ENCODE measurements at places on chromosomes 7 and 10.
A peak's percentile ranks its signal among the peaks of the same experiment; 100 is the strongest.

DNA sequence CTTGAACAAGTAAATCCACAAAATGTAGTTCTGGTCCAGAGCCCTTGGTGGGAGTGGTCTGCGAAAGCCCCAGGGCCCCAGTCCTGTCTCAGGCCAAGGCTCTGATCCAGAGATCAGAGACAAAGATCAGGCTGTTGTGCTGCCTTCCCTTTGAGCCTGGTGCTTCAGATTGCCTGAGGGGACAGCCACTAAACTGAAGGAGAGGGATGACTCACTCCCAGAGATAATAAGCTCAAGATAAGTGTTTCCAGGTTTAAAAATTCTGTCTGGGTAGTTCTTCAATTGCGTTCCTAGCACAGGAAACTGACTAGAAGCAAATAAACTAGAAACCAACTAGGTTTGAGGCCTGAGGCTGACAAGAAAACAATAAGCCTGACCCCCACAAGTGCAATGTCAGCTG is 190.2 kb downstream of the RAMP3 start:
- DNase-seq = peak; percentile 61

GRCh38 chr7:155942226-155942950 is 130.1 kb upstream of the SHH start:
- DNase-seq = no peak

DNA sequence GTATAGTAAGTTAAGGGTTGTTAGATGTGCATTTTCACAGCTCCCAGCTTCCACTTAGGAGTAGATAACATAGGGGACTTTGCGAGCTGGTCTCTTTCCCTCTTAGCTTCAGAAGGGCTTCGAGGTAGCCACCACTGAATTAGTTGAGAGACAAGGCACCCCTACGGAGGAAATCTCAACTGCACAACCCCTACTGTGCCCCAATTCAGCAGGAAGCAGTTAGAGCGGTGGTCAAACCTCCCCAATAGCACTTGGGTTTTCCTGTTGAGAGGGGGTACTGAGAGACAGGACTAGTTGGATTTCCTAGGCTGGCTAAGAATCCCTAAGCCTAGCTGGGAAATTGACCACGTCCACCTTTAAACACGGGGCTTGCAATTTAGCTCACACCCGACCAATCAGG is 1.1 kb upstream of the HERPUD2 start:
- DNase-seq = no peak

DNA sequence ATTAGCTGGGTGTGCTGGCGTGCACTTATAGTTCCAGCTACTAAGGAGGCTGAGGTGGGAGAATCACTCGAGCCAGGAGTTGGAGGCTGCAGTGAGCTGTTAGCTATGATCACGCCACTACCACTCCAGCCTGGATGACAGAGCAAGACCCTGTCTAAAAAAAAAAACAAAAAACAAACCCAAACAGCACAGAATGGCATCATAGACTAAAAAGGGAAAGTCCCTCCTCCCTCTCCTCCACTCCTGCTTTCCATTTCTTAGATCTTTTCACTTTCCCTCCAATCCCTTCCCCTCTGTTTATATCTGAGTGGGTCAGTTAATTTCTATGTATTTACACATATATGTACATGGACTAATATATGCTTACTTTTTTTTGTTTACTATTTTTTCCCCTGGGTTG is 10.4 kb upstream of the PIP4K2A start:
- DNase-seq = no peak

GRCh38 chr7:149281508-149282330 is 19.7 kb downstream of the ZNF783 start:
- DNase-seq = no peak

DNA sequence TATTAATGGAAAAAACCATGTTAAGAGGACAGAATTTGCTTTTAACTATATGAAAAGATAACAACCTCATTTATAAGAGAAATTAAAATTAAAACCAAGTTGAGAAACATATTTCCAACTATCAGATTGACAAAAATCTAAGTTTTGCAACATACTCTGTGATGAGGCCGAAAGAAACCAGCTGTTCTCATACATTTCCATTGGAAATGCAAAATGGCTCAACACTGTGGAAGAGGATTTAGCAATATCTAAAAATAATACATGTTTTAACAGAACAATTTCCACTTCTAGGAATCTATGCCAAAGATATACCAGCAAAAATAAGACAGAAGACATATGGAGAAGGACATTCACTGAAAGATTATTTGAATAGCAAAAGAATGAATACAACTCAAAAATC is 268.8 kb downstream of the DYNC1I1 start:
- no peak for DNase-seq

DNA sequence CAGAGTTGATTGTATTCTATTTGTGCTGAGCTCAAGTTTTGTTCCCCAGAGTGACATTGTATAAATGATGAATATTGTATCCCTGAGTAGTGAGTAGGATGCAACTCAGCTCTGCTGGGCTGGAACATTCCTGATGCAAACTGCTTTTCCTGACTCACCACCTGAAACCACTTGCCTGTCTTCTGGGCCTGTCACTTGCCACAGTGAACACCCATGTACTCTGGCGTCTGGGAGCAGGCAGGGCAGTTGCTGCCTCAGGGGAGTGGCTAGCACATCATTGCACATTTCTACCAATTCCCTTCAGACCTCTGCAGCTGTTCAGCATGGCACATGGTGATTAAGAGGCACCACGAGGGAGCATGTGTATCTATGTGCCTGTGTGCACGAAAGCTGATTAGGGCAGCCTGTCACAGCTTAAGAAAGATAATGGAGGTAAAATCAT is 157.3 kb downstream of the SND1 start:
- peak; percentile 48 for DNase-seq

DNA sequence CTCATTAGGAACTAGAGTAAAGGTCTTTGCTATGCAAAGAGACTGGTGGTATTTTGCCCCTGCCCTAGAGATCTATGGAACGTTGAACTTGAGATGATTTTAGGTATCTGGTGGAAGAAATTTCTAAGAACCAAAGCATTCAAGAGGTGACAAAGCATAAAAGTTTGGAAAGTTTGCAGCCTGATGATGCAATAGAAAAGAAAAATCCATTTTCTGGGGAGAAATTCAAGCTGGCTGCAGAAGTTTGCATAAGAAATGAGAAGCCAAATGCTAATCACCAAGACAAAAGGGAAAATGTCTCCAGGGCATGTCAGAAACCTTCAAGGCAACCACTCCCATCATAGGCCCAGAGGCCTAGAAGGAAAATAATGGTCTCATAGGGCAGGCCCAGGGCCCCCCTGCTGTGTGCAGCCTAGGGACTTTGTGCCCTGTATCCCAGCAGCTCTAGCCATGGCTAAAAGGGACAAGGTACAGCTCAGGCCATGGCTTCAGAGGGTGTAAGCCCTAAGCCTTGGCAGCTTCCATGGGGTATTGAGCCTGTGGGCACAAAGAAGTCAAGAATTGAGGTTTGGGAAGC is 16.5 kb downstream of the TFPI2 start:
- DNase-seq = no peak

- no peak for DNase-seq
Measured at GRCh38 chr10:4836416-4836969, 10.5 kb downstream of the AKR1E2 start.

DNA sequence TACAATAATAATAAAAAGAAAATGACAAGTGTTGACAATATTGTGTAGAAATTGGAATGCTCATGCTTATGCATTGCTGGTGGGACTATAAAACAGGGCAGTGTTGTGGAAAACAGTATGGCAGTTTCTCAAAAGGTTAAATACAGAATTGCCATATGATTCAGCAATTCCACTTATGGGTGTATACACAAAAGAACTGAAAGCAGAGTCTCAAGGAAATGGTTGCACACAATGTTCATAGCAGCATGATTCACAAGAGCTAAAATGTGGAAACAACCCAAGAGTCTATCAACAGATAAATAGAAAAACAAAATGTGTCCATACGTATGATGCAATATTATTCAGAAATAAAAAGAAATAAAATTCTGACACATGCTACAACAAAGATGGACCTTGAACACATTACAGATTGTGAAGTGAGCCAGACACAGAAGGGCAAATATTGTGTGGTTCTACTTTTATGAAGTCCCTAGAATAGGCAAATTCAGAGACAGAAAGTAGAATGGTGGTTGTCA is 64.8 kb upstream of the GRM8 start:
- no peak for DNase-seq

DNA sequence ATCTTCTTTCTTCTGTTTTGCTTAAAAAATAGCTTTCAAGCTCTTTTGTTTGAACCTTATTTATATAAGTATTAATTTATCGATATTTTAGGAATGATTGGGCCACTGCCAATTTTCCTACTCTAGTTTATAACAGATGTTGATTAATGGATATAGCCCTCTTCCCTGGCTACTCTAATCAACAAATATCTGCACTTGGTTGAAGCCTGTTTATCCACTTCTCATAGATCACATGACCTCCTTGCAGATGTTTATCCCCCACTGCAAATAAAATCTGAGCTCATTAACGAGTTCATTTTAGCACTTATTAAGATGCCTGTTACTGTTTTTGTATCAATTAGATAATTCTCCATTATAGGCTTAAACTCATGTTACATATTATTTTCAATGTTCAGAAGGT is 715.3 kb downstream of the CNTNAP2 start:
- no peak for DNase-seq

GRCh38 chr10:11407939-11408338 is 203.5 kb downstream of the USP6NL start:
- no peak for DNase-seq
